ENCODE measurements at places on chromosomes 6 and 20.

DNA sequence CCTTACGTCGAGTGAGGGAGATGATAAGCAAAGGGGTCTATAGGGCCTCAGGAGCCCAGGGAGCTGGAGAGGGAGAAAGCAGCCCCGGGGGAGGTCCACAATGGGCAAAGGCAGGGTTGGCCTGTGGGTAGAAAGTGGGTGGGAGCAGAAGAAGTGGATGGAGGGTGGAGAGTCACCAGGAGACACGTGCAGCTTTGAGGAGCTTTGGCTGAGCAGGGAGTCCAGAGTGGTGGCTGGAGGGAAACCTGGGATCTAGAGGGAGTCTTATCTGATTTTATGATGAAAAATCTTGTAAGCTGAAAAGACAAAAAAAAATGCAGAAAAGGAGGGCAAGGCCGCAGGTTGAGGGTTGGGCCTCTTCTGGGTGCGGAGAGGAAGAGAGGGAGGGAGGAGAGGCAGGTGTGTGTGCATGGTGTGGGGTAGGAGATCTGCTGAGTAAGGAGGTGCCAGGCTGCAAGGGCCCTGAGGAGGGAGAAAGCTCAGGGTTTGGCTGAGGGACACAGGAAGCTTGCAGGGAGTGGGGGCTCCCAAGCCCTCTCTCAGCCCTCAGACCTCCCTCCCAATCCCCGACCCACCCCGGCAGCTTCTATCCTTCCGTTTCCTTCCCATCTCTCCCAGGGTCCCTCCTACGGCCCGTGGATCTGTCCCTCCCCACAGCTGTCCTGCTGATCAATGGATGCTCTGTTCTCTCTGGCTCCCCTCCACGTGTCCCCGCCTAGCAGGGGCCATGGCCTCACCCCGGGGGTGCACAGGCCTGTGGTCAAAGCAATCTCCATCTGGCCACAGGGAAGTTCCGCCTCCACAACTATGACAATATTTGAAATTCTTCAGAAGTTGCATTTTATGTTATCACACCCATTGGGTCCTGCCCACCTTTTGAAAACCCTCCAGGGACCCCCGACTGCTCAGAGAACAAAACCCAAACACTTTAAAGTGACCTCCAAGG lies 17.1 kb upstream of the BPI start:
- DNase-seq, result no peak

- DNase-seq, result no peak
Observed at GRCh38 chr6:29763491-29764289, 40.5 kb downstream of the HLA-F start.

DNA sequence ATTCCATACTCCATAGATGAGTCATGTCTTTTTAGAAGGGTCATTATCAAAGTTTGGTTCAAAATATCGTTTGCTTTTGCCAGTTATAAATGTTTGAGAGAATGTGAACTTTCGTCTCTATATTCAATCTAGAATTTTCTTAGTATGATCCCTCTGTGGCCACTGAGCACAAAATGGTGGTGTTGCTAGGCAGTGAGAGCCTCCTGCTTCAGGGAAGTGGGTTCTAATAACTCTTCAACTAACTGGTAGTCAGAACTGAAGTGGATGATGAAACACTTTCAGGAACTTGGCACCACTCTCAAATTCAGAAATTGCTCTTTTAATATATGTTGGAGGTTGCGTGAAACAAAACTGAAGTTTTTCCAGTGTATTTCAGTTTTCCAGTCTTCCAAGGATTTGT lies 125.0 kb upstream of the DOK5 start:
- DNase-seq, result no peak

DNA sequence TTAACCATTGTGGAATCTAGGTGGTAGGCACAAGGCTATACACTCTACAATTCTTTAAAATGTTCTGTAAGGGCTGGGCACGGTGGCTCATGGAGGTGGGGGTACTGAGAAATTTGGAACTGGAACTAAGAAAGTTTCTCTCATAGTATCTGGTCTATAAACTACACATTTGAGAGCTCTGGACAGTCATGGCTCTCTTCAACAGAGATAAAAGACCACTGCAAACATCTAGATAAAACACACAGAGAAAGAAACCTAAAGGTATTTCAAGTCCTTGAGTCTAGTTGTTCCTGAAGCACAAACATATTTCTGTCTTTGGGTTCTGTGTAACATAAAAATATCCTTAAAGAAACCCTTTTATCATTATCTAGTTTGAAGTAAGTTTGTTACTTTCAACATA lies 35.2 kb downstream of the ILRUN start:
- DNase-seq, result no peak

DNA sequence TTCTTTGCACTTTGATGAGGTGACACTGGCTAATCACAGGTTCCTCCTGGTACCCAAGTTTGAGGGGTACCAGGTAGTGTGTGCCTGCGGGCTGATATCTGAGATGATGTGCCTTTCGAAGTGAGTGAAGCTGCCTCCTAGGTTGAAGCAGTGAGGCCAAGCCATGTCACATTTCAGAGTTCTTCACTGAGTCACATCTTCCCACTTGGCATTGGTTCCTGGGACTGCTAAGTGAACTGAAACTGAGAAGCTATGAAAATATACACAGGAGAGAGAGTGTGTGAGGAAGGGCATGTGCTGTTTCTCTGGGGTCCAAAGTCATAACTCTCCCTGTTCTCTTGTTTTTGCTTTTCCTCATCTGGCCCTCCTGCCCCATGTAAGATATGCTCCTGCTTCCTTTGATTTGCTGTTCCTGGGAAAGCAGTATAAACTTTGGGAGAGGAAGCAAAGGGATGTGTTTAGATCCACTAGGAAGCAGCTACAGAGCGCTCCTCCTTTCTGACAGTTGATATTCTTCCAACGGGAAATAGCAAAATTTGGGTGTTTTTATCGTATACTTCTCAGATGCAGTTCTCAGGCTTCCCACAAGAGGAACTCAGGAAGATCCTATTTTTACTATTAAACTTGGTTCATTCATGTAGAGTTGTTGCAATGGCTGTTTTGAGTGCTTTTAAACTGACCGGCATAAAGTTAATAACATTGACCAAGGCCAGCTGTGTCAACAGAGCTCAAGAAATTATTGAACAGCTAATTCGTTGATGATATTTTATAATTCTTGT lies 153.7 kb downstream of the MOXD1 start:
- DNase-seq, result no peak

DNA sequence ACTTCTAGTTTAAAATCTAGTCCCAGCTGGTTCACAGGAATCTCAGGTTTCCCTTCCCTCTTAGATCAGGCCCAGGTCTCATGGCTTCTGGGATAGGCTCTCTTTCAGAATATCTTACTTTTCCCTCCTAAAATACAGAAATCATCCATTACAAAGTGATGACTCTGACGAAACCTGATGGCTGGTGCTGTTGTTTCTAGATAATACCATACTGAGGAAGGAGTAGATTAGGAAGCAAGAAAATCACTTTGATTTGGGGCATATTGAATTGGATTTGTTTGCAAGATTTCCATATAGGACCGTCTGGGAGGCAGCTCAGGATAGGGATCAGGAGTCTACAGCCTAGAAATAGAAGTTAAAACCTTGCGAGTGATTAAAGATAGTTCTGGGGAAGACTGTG lies 3.6 kb downstream of the ZKSCAN3 start:
- no peak for DNase-seq

GRCh38 chr20:33010133-33010504 lies 2.6 kb downstream of the BPIFB2 start:
- DNase-seq, result no peak

DNA sequence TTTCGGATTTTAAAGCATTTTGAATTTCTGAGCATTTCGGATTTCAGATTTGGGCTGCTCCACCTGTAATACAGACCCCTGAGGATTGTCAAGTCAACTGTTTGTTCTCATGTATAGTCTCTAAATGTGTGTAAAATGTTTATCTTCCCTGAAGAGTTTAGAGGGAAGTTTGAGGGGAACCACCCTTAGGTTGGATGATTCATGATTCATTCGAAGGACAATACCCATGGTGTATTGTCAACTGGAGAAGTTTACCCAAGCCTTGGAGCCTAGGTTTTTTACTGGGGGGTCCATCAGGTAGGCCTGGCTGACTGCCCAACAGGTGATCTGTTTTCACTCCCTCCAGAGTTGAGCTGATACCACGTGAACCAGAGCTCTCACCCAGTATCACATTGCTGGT lies 18.9 kb downstream of the GSTA4 start:
- no peak for DNase-seq

GRCh38 chr6:44072959-44073611 lies 54.2 kb downstream of the MRPL14 start:
- DNase-seq, result no peak

GRCh38 chr20:52572687-52573086 lies 381.1 kb upstream of the ZFP64 start:
- no peak for DNase-seq

DNA sequence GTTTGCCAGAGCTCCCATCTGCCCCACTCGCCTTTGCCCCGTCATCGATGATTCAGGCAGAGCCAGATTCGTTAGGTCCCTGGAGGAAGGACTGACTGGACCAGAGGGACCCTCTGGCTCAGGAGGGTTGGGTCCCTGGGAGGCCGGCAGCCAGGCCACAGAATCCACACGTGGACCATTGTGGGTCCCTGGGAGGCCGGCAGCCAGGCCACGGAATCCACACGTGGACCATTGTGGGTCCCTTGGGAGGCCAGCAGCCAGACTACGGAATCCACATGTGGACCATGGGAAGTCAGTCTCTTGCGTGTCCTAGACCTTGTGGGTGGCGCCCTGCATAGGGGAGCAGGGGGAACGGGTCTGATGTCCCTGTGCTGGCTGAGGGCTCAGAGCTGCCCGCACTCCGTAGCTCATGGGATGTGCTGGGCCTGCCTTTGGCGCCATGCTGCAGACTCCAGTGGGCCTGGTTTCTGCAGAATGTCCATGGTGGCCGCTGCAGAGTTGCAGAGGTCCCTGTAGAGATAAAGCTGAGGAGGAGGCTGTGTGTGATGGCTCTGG lies 23.5 kb downstream of the UCKL1 start:
- DNase-seq, result no peak

- DNase-seq, result no peak
Observed at GRCh38 chr6:6681075-6681849, 92.7 kb downstream of the LY86 start.
